ENCODE measurements at places on chromosomes 1 and 21.

- DNase-seq: no peak
Measured at GRCh38 chr1:208714323-208714722, 470.1 kb upstream of the PLXNA2 start.

- DNase-seq: no peak
Measured at GRCh38 chr1:175499595-175500382, 243.6 kb downstream of the TNR start.

- no peak for DNase-seq
Measured at GRCh38 chr1:219529116-219529515, 83.8 kb downstream of the ZC3H11B start.

DNA sequence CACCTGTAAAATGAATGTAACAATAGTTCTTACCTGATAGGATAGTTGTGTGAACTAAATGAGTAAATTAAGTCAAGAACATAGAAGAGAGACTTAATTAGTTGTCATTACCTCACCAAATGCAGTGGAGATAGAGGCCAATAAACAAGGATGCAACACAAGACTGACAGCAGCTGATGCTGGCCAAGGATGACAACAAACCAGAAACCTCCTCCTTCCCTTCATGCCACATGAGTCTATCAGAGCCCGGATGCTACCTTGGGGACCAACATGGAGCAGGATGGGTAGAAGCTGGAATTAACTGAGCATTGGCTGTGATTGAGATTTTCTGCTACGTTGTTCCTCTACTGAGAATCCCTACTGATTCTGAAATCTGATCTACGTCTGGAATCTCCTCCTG is 30.3 kb upstream of the USP1 start:
- no peak for DNase-seq

GRCh38 chr1:107315652-107316051 is 174.8 kb downstream of the NTNG1 start:
- DNase-seq: no peak

DNA sequence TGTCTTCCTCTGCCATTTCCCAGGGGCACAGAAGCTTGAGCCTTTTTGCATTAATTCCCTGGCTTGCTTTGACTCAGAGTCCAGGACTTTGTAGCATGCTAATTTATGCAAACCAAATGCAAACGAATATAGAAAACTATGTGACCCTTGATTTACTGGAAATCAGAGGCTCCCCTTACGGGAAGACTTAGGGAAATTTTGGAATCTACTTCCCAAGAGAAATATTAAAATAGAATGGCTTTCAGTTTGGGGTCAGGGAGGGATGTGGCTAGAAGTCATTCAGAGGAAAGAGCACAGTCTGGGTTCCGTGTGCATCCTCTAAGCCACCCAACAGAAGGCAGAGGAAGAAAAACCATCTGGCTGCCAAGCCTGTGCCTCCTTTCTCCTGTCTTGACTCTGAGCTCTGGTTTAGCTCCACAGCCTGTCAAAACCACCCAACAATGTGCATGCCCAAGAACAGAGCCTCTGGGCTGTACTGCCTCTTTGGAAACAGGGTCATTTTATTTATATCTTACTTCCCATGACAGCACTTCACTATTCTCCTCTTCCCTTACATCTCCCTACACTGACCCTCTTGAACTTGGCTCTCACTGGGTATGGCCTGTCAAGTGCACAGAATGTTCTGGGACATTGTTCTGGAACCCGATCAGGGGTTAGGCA is 30.1 kb downstream of the ATF3 start:
- no peak for DNase-seq

DNA sequence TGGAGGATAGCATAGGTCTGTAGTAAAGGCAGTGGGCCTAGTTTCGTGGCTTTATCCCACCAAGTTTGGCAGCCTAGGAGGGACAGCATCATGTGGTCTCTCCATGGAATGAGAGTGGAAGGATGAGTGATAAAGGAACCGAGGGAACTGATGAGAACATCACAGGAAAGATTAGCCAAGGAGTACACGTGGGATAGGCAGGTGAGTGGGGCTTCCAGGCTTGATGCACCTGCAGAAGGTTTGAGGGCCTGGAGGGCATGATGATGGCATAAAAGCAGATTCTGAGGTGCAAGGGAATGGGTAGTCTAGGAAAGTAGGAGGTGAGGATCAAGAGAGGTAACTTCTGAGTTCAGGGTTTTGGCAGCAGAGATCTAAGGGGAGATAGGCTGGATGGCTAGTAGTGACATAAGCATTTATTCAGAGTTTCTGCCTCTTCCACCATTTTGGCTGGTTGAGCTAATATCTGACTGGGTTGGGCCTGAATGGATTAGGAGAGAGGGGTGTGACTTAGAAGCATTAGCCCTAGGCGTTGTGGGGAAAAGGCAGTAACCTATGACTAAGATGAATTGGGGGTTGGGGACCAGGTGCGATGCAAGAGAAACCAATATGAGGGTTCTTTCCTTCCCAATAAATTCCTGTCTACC is 9.1 kb downstream of the PTGFRN start:
- DNase-seq: no peak

- no peak for DNase-seq
Measured at GRCh38 chr1:150760013-150760412, 5.6 kb downstream of the CTSS start.

- no peak for DNase-seq
Measured at GRCh38 chr1:208455821-208456220, 211.6 kb upstream of the PLXNA2 start.

DNA sequence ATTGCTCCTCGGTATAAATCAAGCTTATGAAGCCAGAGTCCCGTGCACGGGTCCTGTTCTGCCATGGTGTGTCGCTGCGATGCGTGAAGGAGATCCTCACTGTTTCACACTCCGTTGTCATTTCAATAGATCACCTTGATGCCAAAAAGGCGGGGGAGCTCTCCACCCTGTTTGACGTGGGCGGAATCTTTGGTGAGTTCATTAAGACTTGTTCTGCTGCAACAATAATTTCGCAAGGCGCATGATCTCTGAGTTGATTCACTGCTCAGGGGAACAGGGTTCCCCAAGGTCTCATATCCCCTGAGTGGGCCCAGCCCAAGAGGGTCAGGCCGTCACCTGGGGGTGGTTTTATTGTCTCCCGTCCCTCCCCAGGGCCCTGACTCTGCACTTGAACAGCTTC is 50.0 kb downstream of the SLC37A1 start:
- DNase-seq: no peak

- no peak for DNase-seq
Measured at GRCh38 chr21:32548978-32549377, 36.3 kb downstream of the TCP10L start.

All from NCI-H1930 (cell line).